NCI-H2227 treated with DMSO at 0.1 percent for 48 hours (cell line): ENCODE measurements at places on chromosomes 7 and 10.

DNA sequence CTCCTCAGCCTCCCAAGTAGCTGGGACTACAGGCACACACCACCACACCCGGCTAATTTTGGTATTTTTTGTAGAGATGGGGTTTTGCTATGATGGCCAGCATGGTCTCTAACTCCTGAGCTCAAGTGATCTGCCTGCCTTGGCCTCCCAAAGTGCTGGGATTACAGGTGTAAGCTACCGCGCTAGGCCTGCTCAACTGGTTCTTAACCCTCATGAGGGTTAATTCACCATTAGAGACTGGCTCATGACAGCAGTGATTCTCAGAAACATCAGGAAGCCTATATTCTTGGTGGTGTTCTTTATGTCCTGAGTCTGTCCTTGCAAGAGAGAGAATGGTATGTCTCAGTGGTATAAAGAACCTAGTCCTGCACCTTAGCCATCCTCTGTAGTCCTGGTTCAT lies 10.4 kb upstream of the NT5C2 start:
- DNase-seq, result no peak

DNA sequence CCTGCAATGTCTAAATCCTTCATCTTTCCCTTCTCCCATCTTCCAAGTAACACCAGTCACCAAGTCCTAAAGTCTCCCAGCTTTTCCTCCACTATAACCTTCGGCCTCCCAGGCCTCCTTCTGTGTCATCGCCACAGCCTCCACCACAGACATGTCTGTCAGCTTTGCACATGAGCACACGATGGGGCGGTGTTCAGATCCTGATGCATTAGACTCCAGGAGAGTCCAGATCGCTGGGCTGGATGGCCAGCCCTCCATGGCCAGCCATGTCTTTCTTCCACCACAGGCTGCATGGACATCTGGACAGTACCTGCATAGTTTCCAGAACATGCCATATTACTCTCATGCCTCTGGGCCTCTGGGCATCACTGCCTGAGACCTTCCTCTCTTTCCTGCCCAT lies 974.2 kb upstream of the ZNF722 start:
- DNase-seq, result no peak

DNA sequence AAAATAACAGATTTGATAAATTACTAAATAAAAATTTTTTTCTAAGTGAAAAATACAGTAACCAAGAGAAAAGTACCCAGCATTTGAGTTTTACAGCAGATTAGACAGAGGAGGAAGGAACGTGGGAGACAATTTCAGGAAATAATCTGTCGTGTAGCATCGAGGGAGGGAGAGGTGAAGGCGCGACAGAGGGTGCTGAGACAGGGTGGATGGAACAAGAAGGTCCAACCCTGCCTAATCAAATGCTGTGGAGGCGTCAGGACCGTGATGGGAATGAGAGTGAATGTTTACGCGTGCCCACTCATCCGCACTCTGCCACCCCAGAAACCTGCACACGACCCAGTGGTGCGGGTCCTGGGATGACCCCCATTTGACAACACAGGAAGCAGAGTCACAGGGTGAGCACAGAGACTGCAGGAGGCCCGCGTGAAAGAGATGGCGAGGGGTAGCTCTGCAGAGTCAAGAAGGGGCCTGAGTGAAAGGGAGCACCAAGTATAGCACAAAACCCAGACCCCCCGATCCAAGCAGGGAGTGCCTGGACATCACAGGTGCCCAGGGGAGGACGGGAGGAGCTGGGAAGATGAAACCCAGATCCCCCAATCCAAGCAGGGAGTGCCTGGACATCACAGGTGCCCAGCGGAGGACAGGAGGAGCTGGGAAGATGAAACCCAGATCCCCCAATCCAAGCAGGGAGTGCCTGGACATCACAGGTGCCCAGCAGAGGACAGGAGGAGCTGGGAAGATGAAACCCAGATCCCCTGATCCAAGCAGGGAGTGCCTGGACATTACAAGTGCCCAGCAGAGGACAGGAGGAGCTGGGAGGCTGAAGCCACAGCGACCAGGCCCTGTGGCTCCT lies 558.9 kb downstream of the DNAJB6 start:
- no peak for DNase-seq

DNA sequence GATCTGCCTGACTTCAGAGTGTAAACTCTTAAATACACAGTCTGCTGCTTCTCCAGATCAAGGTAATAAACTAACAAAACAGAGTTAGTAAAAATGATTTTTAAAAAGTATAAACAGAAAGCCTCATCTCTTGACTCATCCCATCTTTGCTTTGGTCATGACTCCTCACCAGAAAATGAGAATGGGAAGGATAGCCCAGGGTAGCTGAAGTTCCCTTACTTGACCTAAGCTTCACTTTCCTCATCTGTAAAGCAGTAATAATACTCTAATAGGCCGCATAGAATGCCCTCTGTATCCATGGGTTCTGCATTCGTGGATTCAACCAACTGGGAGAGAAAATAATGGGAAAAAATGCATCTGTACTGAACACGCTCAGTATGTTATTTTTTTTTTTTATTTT lies 11.3 kb upstream of the SLC25A28 start:
- no peak for DNase-seq

GRCh38 chr10:6563731-6564130 lies 16.3 kb downstream of the PRKCQ start:
- no peak for DNase-seq

GRCh38 chr7:46859963-46860475 lies 721.9 kb downstream of the TNS3 start:
- DNase-seq, result no peak
